Kidney (tissue), 22 donors: ENCODE measurements at places on chromosomes 16 and 17. TPM values are rescaled to one million over a fixed set of nuclear protein-coding genes. Genes with fewer than 3 reads are reported as not detected.
A peak's percentile ranks its signal among the peaks of the same experiment; 100 is the strongest.

DNA sequence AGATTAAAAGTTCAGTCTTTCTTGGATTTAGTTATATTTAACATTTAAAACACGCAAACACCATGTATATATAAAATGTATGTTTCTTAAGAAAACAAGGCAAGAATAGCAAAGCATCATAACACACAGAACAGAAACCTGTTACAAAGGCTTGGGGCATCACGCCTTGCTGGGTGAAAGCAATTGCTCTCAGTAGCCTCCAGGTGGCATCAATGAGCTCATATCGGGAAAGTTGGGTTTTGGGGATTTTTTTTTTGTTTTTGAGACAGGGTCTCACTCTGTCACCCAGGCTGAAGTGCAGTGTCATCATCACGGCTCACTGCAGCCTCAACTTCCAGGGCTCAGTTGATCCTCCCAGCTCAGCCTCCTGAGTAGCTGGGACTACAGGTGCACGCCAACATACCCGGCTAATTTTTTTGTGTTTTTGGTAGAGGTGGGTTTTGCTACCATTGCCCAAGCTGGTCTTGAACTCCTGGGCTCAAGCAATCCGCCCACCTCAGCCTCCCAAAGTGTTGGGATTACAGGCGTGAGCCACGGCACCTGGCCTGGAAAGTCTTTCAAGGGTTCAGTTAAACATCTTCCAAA, 56.9 kb downstream of the CYB5D2 start:
- no peaks in the 10 kb centered on the region for H3K4me1 ChIP-seq
- H3K27me3 ChIP-seq, result no peaks in the 10 kb centered on the region
- H3K27ac ChIP-seq, result no peak overlapping the region
- DNase-seq, result peak; percentile 45

DNA sequence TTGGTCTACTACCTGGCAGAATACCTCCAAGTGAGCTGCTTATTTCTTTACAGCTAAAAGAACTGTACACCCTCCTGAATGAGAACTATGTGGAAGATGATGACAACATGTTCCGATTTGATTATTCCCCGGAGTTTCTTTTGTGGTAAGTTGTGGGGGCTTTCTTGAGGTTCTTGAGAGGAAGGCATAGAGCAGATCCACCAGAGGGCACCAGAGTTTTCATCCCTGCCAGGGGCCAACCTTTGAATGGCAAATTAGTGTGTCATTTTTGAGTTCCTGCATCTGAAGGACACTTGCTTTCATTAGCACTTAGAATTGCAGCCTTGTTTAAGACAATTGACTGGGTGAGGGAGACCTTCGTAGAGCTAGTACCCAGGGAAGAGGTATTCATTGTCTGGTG, 35.0 kb downstream of the NMT1 start:
- H3K27ac ChIP-seq, result no peak overlapping the region
- peak; percentile 26 for DNase-seq
- peaks cover 19% of the 10 kb centered on the region for H3K4me1 ChIP-seq

GRCh38 chr16:84648595-84649510, 542 bp downstream of the KLHL36 start:
- H3K27me3 ChIP-seq, result no peaks in the 10 kb centered on the region
- DNase-seq, result peak; percentile 41
- peak overlapping the region; percentile 85 for H3K27ac ChIP-seq
- H3K36me3 ChIP-seq, result peaks cover 16% of the 10 kb centered on the region
- peak overlapping the region; percentile 83 for H3K4me3 ChIP-seq

- H3K36me3 ChIP-seq, result no peaks in the 10 kb centered on the region
- no peak overlapping the region for H3K4me3 ChIP-seq
- peaks cover 16% of the 10 kb centered on the region for H3K4me1 ChIP-seq
These were observed 126.9 kb downstream of the PARN start for GRCh38 chr16:14502932-14503741.

- no peaks in the 10 kb centered on the region for H3K27me3 ChIP-seq
- H3K27ac ChIP-seq, result no peak overlapping the region
- no peaks in the 10 kb centered on the region for H3K36me3 ChIP-seq
- no peak overlapping the region for H3K4me3 ChIP-seq
These were observed 17.5 kb downstream of the FANCA start for GRCh38 chr16:89798832-89799370.

- no peaks in the 10 kb centered on the region for H3K27me3 ChIP-seq
- DNase-seq, result no peak
- no peak overlapping the region for H3K27ac ChIP-seq
- peaks cover 6% of the 10 kb centered on the region for H3K4me1 ChIP-seq
These were observed 15.2 kb downstream of the UBE2O start for GRCh38 chr17:76437467-76438402.

GRCh38 chr16:30407804-30408534, 563 bp downstream of the ZNF771 start:
- peaks cover 14% of the 10 kb centered on the region for H3K4me1 ChIP-seq
- peak overlapping the region; percentile 77 for H3K27ac ChIP-seq
- H3K4me3 ChIP-seq, result peak overlapping the region; percentile 65
- H3K27me3 ChIP-seq, result no peaks in the 10 kb centered on the region

DNA sequence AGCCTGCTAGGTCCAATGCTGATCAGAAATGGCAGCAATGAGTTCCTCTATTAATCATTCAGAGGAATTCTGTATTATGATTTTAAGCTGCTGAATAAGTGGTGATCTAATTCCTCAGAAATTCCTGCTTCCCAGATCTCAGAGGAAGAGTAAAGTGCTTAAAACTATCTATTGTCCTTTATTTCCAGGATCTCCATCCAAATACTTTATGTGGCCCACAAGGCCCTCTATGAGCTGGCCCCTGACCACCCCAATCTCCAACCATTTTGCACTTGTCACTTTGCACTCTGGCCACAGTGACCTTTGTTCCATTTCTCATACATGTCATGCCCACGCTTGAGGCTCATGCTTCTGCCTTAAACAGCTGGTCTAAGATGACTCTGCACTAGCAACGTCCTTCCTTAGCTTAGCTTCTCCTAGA, 93.7 kb downstream of the CA10 start:
- no peak overlapping the region for H3K4me3 ChIP-seq
- no peak for DNase-seq
- H3K4me1 ChIP-seq, result no peaks in the 10 kb centered on the region

GRCh38 chr17:44901411-44901921, 2.2 kb upstream of the EFTUD2 start:
- no peak overlapping the region for H3K4me3 ChIP-seq
- no peaks in the 10 kb centered on the region for H3K27me3 ChIP-seq
- no peak for DNase-seq
- H3K36me3 ChIP-seq, result no peaks in the 10 kb centered on the region

DNA sequence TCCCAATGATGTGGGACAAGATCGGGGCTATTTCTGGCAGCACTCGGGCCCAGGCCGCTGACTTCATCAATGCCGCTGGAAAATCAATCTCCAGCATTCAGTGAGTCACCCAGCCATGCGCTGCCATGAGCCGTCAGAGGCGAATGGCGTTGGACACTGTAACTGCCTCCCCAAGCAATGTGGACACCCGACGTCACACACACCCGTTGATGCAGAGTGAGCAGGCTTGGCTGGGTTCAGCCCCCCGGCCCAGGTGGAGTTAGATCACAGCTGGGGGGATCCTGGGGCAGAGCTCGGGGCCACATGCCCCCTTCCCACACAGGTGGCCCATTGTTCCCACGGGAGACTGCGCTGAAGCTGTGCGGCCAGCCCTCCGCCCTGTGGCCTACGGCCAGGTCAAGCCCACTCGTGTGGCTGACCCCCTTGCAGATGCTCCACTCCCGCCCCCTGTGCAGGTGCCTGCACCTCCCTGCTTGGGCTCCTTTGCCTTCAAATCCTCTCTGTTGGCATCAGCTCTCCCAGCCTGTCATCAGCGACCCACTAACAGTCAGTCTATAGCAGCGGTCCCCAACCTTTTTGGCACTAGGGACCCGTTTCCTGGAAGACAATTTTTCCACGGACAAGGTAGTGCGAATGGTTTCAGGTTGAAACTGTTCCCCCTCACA, 89.9 kb downstream of the TBC1D16 start:
- H3K4me1 ChIP-seq, result peaks cover 8% of the 10 kb centered on the region
- no peak overlapping the region for H3K4me3 ChIP-seq
- H3K36me3 ChIP-seq, result peaks cover 19% of the 10 kb centered on the region
- no peaks in the 10 kb centered on the region for H3K27me3 ChIP-seq

GRCh38 chr16:4330277-4330874, 14.5 kb downstream of the GLIS2 start:
- no peak overlapping the region for H3K4me3 ChIP-seq
- H3K4me1 ChIP-seq, result peaks cover 30% of the 10 kb centered on the region
- DNase-seq, result peak; percentile 93
- H3K27me3 ChIP-seq, result no peaks in the 10 kb centered on the region
- peaks cover 6% of the 10 kb centered on the region for H3K36me3 ChIP-seq

GRCh38 chr17:16439811-16440351, 24.5 kb downstream of the TRPV2 start:
- H3K27ac ChIP-seq, result no peak overlapping the region
- DNase-seq, result no peak
- H3K4me3 ChIP-seq, result peak overlapping the region; percentile 99
- H3K4me1 ChIP-seq, result peaks cover 3% of the 10 kb centered on the region

- no peak for DNase-seq
- no peaks in the 10 kb centered on the region for H3K36me3 ChIP-seq
- no peaks in the 10 kb centered on the region for H3K27me3 ChIP-seq
These were observed 55.0 kb downstream of the SPACA3 start for GRCh38 chr17:33046361-33047255.

DNA sequence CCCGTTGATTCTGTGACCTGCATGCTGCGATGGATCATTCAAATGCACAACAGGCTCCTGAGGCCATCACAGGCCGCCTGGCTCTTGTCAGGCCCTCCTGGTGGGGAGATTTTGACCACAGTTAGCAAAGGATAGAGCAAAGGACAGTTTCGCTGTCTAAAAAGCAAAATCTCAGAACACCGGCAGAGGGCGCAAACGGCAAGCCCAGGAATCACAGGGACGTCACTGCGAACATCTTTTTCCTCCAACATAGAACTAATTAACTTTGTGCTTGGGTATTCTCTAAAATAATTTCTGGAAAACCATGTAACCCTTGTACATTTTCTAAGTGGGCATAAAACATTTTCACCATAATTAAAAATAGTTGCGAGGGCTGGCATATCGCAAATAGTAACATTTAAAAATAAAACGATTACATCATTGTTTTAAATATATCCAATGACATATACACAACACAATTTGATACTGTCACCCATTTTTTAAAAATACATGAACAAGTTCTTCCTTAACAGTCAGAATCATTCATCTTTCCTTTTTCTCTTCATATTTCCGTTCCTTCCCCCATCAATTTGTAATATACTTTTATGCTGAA, 19.7 kb upstream of the SLC47A1 start:
- H3K27me3 ChIP-seq, result no peaks in the 10 kb centered on the region
- H3K4me1 ChIP-seq, result peaks cover 3% of the 10 kb centered on the region
- no peaks in the 10 kb centered on the region for H3K36me3 ChIP-seq
- no peak overlapping the region for H3K4me3 ChIP-seq

DNA sequence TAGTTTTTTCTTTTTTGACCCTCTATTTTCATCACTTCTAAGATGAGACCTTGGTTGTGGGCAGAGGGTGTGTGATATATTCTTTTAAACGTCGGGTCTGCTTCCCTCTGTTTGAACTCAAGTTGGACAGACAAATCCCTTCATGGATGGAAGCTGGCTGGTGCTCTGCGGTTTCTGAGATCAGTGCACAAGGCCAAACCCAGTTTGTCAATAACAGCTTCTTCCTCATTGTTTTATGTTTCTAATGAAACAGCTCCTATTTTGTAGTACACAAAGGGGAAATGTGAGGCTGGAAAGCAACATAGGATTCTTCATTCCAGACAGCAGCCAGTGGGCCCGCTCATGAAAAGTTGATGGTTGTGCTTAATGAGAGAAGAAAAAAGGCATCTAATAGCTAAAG, 159.6 kb downstream of the PRKCA start:
- H3K4me3 ChIP-seq, result no peak overlapping the region
- no peak overlapping the region for H3K27ac ChIP-seq
- H3K27me3 ChIP-seq, result no peaks in the 10 kb centered on the region
- H3K36me3 ChIP-seq, result no peaks in the 10 kb centered on the region
- no peaks in the 10 kb centered on the region for H3K4me1 ChIP-seq

GRCh38 chr17:73394512-73395450, 83.0 kb upstream of the CDC42EP4 start:
- H3K27ac ChIP-seq, result no peak overlapping the region
- H3K4me3 ChIP-seq, result no peak overlapping the region
- H3K27me3 ChIP-seq, result no peaks in the 10 kb centered on the region
- H3K36me3 ChIP-seq, result no peaks in the 10 kb centered on the region
- peak; percentile 47 for DNase-seq
- H3K4me1 ChIP-seq, result no peaks in the 10 kb centered on the region

DNA sequence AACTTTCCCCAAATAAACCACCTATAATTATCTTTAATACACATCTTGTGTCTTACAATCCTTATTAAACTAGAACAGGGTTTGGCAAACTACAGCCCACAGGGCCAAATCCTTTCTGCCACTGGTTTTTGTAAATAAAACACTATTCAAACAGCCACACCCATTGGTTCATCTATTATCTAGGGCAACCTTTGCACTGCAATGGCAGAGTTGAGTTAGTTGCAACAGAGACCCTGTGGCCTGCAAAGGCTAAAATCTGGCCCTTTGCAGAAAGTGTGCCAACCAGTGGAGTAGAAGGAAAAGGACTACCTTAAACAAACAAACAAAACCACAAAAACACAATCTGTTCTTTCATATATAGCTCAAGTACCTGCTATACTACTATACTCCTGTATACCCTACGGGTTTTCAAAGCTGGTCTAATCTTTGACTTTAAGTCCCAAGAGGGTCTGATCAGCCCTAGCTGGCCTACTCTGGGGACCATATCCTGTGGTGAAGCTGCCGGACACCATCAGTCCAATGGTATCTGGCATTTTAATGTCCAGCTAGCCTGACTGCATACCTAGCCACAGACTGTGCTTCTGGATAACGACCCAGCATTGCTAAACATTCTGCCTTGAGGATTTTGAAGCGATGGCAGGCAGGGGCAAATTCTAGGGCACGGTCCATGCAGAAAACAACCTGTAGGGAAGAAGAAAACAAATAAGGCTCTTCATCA, 23.3 kb downstream of the CNP start:
- H3K4me3 ChIP-seq, result no peak overlapping the region
- H3K27me3 ChIP-seq, result no peaks in the 10 kb centered on the region
- peaks cover 69% of the 10 kb centered on the region for H3K36me3 ChIP-seq

- H3K36me3 ChIP-seq, result no peaks in the 10 kb centered on the region
- H3K4me3 ChIP-seq, result no peak overlapping the region
- no peaks in the 10 kb centered on the region for H3K27me3 ChIP-seq
- H3K4me1 ChIP-seq, result no peaks in the 10 kb centered on the region
These were observed 36.5 kb upstream of the PVALEF start for GRCh38 chr17:81128774-81129173.

DNA sequence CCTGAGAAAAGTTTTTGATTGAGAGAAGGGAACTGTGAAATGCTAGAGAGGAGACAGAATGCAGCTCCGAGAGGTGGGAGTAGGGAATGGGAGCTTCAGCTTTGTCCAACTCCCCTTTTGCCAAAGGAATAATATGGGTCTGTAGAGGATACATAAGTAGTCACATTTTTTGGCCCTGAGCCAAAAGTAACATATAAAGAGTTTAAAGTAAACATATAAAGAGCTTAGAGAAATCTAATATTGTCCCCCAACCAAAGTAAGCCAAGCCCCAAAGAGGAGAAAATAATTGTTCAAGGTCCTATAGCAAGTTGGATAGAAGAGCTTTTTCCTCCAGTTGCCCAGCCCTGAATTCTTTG, 215.1 kb downstream of the TMEM114 start:
- no peak overlapping the region for H3K4me3 ChIP-seq
- H3K27me3 ChIP-seq, result no peaks in the 10 kb centered on the region
- no peaks in the 10 kb centered on the region for H3K4me1 ChIP-seq
- no peak overlapping the region for H3K27ac ChIP-seq
- no peaks in the 10 kb centered on the region for H3K36me3 ChIP-seq

The TVP23A gene
- total RNA-seq, result 0.19 TPM

The MMP25 gene
- total RNA-seq, result 1.7 TPM

The CCDC154 gene
- 2.8 TPM for total RNA-seq

The TEX19 gene
- total RNA-seq, result not detected

The TLCD3A gene
- 12.4 TPM for total RNA-seq

The CIITA gene
- 50.5 TPM for total RNA-seq

The LPO gene
- total RNA-seq, result not detected

The SKAP1 gene
- 34.8 TPM for total RNA-seq

The MPO gene
- total RNA-seq, result 0.47 TPM
